Stimulated activated CD4-positive, alpha-beta T cell treated with anti-CD3 and anti-CD28 coated beads, Interleukin-12 subunit alpha, Interleukin-12 subunit beta, amount 100 ng/mL, for 4 hours (primary cell): ENCODE measurements at places on chromosomes 7 and 10.

DNA sequence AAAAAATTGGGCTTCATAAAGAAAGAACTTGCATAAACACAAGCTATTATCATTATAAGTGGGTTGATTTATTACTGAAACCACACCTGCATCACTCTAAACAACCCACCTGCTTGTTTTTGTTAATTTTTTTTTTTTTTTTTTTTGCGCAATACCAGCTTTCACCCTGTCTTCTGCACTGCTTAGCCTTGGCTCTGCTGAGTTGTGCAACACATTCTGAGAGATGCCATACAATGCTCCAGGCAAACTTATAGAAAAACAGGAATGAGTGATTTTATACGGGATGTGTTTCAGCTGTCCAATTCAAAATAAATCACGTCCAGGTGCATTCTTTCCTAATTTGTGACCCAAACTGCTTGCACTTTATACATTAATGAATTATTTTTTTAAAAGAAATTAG, 923.6 kb downstream of the GATA3 start:
- DNase-seq, result no peak

GRCh38 chr10:97499561-97500296, 1.0 kb downstream of the UBTD1 start:
- no peak for DNase-seq

- no peak for DNase-seq
Observed at GRCh38 chr10:117170244-117170643, 27.0 kb upstream of the KCNK18 start.

GRCh38 chr10:104689547-104689946, 48.5 kb downstream of the SORCS3 start:
- DNase-seq, result no peak

DNA sequence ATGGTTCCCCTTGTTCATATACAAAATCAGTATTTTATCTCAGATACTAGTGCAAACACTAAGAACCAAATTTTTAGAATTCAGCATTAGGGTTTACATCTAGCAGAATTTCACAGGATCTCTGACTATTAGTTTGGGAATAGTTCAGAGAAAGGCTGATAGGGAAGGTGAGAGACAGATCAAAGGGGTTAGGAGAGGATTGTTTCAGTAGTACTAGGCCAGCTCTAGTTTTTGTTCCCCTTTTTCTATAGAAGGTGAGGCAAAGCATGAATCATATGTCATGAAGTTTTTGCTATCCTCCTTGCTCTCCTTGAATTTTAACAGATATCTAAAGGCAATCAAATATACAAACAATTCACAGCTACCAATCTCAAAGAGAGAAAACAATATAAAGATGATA, 26.1 kb upstream of the CTNNA3 start:
- DNase-seq, result no peak

DNA sequence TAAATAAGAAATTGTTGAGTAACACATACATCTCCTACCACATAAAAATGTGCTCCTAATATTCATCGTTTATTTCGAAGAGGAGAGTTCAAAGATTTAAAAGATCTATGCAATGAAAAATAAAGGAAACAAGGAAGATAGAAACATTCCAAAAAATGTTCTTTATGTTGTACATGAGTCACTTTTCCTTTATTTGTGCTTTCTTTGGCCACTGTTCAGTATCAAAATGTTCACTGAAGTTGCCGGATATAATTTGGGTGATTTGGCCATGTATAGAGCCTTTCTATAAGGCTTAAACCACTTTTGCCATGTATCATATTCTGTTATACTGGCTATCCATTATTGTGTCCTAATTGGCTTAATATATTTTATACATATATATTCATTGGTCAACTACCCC, 62.9 kb upstream of the PRR15 start:
- no peak for DNase-seq

GRCh38 chr10:89516149-89516832, 19.1 kb downstream of the SLC16A12 start:
- no peak for DNase-seq

GRCh38 chr7:70384024-70384423, 747.9 kb upstream of the GALNT17 start:
- DNase-seq, result no peak

DNA sequence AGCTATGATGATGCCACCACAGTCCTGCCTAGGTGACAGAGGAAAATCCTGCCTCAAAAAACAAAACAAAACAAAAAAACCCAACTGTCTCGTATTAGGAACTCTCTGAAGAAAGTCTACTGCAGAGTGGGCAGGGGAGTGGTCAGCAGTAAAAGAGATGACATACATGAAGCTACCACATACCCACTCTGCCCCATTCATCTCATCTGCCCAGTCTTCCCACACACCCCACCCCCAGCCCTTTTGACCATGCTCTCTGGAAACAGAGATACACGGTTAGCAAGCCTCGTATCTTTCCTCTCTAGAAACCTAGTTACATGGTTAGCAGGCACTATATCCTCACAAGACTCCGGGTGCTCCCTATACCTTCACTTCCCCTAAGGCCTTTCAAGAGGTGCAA, 8.3 kb downstream of the SLC37A3 start:
- DNase-seq, result no peak

DNA sequence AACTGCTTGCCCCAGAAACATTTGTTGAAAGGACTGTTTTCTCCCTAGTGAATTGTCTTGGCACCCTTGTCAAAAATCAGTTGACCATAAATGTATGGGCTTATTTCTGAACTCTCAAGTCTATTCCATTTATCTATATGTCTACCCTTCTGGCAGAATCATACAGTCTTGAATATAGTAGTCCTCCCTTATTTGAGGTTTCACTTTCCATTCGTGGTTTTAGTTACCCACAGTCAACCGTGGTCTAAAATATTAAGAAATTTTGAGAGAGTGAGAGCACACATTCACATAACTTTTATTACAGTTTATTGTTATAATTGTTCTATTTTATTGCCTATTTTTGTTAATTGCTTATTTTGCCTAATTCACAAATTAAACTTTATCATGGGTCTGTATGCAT, 17.4 kb upstream of the CEP41 start:
- no peak for DNase-seq

DNA sequence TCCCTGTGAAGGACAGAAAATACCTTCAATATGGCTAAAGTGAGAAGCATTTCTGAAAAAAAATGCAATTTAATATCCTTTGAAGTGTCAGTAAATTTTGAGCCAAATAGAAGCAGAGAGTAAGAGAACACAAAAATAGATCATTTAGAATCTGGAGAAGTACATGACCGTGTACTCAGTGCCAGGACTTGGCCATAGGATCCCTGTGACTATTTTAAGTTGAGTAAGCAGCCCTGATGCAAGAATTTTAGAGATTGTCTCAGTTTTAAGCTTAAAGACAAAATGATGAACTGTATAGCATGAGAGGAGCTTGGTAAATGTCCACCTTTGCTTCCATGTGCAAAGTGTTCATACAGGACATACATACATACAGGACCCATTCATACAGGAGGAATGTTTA, 2.5 kb downstream of the PTER start:
- DNase-seq, result no peak

DNA sequence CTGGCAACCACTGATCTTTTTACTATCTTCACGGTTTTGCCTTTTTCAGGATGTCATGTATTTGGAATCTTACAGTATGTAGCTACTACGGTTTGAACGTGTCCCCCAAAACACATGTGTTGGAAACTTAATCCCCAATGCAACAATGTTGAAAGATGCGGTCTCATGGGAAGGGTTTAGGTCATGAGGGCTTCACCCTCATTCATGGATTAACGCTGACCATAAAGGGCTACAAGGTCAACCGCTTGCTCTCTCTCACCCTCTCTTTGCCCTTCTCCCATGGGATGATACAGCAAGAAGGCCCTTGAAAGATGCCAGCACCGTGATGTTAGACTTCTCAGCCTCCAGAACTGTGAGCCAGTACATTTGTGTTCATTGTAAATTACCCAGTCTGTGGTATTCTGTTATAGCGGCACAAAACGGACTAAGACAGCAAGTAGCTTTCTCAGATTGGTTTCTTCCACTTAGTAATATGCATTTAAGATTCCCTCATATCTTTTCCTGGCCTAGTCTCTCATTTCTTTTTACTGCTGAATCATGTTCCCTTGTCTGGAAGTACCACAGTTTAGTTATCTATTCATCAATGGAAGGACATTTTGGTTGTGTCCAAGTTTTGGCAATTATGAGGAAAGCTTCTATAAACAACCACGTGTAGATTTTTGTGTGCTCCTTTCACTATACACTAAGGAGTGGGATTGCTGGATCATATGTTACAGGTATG, 3.0 kb upstream of the CRYGN start:
- DNase-seq, result no peak

DNA sequence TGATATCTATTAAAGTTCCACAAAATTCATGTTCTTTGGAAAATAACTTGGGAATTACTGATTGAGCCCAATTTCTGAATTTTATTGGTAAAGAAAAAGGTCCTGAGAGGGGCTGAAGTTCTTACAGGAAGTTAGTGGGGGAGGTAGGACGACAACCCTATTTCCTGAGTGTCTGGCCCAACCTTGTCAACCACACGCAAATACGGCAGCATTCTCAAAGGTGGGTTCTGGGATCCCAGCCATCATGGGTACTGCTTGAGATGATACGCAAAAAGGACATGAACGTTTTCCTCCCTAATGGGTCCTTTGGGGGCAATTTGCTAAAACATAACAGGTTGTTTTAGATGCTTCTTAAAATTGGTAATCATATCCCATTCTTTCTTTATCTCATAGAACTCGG, 2.7 kb upstream of the PDCD4 start:
- no peak for DNase-seq

DNA sequence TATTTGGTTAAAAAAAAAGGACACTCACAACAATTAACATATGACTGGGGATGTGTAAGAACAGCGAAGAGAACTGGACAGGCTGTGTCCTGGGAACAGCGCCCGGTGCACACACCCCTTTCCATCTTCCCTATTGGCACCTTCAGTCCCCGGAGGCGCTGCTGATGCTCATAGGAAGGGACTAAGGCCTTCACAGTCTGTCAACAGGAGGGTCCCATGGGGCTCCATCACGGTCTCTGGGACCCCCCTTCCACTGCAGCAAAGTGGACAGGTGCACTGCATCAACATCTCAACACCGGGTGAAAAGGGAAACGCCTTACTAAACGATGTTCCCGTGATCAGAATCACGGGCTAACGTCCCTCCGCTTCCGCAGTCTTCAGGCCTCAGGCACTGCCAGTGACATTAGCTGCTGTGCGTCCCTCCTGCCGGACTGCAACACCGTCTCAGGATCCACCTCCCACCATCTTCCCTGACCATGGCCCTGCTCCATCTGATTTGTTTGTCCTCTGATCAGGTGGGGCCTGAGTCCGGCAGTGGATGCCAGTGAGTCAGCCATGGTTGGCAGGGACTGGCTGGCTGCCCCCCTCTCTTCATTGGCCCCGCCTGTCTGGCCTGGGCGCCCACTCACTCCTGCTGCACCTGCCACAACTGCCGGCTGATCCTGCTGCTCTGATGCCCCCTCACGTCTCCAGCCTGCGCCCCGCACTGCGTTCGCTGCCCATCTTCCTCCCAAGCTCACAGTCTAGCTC, 614.7 kb downstream of the DNAJB6 start:
- no peak for DNase-seq

DNA sequence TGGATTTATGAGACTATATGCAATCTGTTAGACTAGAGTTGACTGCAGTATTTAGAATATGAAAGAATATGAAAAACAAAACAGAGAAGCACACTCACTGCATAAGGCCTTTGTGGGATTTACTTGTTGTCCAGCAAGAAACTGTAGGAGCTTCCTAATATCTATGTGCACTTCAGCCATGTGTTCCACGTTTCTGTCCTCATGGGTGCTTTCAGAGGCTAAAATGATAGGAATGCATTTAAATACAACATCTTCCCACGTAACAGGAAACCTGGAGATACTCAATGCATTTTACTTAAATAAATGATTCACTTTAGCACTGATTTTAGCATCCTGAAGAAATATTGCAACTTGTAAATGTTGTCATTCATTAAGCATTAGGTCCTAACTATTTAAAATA, 11.7 kb downstream of the HUS1 start:
- no peak for DNase-seq
